ENCODE measurements at places on chromosomes 3 and 15. TPM values are rescaled to one million over a fixed set of nuclear protein-coding genes. Genes with fewer than 3 reads are reported as not detected.

GRCh38 chr3:193673845-193674244 is 80.8 kb downstream of the OPA1 start:
- peaks cover 14% of the 10 kb centered on the region for H3K4me1 ChIP-seq
- peaks cover 28% of the 10 kb centered on the region for H3K36me3 ChIP-seq
- no peak overlapping the region for H3K4me3 ChIP-seq
- peak overlapping the region; percentile 6 for H3K27ac ChIP-seq
- no peak for DNase-seq

GRCh38 chr3:186526256-186526606 is 17.9 kb downstream of the CRYGS start:
- H3K27ac ChIP-seq: no peak overlapping the region
- DNase-seq: no peak
- no peaks in the 10 kb centered on the region for H3K36me3 ChIP-seq
- H3K4me1 ChIP-seq: peaks cover 12% of the 10 kb centered on the region
- H3K27me3 ChIP-seq: peaks cover 33% of the 10 kb centered on the region
- H3K4me3 ChIP-seq: no peak overlapping the region

DNA sequence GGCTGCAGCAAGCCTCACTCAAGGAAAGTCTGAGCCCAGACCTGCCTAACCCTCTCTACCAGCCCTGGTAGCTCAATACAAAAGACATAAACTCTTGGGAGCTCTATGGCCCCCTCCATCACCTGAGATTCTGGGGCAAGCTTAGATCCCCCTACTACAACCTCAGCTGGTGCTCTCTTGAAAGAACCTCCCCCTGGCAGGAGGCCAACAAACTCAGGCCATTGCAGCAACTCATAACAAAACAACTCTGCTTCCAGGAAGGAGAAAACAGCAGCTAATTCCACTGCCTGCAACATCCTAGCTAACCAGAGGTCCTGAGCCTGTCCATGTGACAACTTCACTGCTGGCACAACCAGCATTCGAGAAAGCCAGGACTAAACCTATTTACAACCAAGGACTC is 169.2 kb downstream of the ROBO1 start:
- no peak overlapping the region for H3K4me3 ChIP-seq
- peaks cover 15% of the 10 kb centered on the region for H3K4me1 ChIP-seq
- no peaks in the 10 kb centered on the region for H3K36me3 ChIP-seq
- H3K27ac ChIP-seq: no peak overlapping the region
- peak; percentile 25 for DNase-seq
- H3K27me3 ChIP-seq: peaks cover 9% of the 10 kb centered on the region

GRCh38 chr15:44710236-44711095 is 657 bp downstream of the PATL2 start:
- H3K27me3 ChIP-seq: no peaks in the 10 kb centered on the region
- H3K4me3 ChIP-seq: peak overlapping the region; percentile 94
- H3K36me3 ChIP-seq: peaks cover 4% of the 10 kb centered on the region
- peak overlapping the region; percentile 100 for H3K27ac ChIP-seq
- peaks cover 15% of the 10 kb centered on the region for H3K4me1 ChIP-seq

DNA sequence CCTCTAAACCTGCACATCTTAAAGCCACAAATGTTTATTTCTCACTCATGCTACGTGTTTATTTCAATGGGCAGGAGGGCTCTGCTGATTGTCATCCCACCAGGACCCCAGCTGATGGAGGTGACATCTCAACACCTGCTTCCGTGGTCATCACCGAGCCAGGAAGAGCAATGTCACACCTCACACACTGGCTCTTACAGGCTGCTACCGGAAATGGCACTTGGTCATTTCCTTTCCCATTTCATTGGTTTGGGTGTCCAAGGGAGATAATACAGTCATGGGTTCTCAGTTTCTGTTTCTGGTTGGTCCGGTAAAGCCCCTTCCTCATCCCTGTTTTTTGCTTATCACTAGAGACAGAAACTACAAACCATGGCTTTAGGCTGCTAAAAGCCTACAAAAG is 41.9 kb downstream of the ABHD2 start:
- no peaks in the 10 kb centered on the region for H3K27me3 ChIP-seq
- no peak overlapping the region for H3K4me3 ChIP-seq
- no peak for DNase-seq
- H3K36me3 ChIP-seq: peaks cover 9% of the 10 kb centered on the region
- H3K27ac ChIP-seq: no peak overlapping the region
- H3K4me1 ChIP-seq: no peaks in the 10 kb centered on the region

DNA sequence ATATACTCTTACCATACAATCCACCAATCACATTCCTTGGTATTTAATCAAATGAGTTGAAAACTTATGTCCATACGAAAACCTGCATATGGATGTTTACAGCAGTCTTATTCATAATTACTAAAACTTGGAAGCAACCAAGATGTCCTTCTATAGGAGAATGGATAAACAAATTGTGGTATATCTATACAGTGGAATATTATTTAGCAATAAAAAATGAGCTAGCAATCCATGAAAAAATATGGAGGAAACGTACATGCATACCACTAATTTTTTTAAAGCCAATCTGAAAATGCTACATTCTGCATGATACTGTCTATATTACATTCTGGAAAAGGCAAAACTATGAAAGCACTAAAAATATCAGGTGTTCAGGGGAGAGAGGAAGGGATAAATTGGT is 73.9 kb upstream of the LPP start:
- no peak for DNase-seq
- H3K4me3 ChIP-seq: no peak overlapping the region
- H3K27me3 ChIP-seq: no peaks in the 10 kb centered on the region
- no peak overlapping the region for H3K27ac ChIP-seq

DNA sequence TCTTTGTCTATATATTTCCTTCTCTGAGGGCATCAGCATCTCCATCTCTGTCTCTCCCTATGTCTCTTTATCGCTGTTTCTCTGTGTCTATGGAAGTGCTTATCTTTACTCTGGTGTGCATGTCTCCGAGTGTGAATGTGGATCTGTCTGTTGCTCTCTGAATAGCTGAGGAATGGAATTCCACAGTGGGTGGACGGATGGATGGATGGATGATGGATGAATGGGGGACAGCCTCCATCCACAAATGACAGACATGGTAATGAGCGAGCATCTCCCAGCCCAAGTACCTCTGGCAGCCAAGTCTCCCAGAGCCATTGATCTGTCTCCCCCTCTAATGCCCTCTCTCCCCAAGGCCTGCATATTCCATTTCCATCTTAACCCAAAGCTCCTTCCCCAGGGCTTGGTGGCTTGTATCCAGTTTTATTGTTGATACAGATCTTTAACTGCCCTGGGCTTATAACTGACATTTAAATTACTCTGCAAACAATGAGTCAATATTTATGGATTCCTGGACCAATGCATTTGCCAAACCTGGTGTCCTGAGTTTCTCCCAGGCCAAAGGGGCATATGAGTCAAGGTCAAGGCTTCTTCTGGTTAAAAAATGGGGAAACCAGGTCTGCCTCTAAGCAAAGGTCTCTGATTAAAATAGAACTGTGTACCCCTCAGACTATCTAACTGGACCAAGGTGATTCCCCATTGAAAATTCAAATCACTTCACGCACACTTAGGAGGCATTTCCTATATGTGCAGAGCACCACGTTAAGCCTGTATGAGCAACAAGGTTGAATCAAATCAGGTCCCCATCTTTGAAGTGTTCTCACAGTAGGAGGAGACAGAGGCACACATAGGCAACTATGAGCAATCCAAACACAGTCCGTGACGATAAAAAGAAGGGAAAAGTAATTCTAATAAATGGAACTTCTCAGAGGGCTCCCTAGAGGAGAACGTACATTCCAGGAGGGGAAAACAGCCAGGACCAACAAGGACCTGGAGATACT is 109.9 kb downstream of the TLE3 start:
- DNase-seq: no peak
- H3K27me3 ChIP-seq: peaks cover 36% of the 10 kb centered on the region
- peaks cover 2% of the 10 kb centered on the region for H3K4me1 ChIP-seq
- no peak overlapping the region for H3K4me3 ChIP-seq
- no peaks in the 10 kb centered on the region for H3K36me3 ChIP-seq
- no peak overlapping the region for H3K27ac ChIP-seq

GRCh38 chr3:161406594-161407555 is 35.6 kb upstream of the SPTSSB start:
- DNase-seq: no peak
- H3K27me3 ChIP-seq: no peaks in the 10 kb centered on the region
- no peak overlapping the region for H3K4me3 ChIP-seq
- no peaks in the 10 kb centered on the region for H3K36me3 ChIP-seq

- H3K36me3 ChIP-seq: peaks cover 45% of the 10 kb centered on the region
- no peak overlapping the region for H3K27ac ChIP-seq
- H3K4me1 ChIP-seq: peaks cover 16% of the 10 kb centered on the region
- no peak for DNase-seq
These were observed 181.6 kb downstream of the EPHA6 start for GRCh38 chr3:96996009-96996408.

GRCh38 chr3:112498914-112499711 is at the start of gene BTLA:
Gene BTLA (minus strand): TSS chr3:112499472. CDS start chr3:112499358, 114 bp downstream.
- no peak within 1 kb of the TSS for H3K27ac ChIP-seq
- no peaks in the 10 kb centered on the region for H3K36me3 ChIP-seq
- H3K4me3 ChIP-seq: no peak within 1 kb of the TSS
- H3K27me3 ChIP-seq: no peaks in the 10 kb centered on the region
- DNase-seq: no peak

Gene DET1
- 14.4 TPM for total RNA-seq

- DNase-seq: no peak
- no peak overlapping the region for H3K4me3 ChIP-seq
- H3K27me3 ChIP-seq: no peaks in the 10 kb centered on the region
- H3K36me3 ChIP-seq: no peaks in the 10 kb centered on the region
- no peaks in the 10 kb centered on the region for H3K4me1 ChIP-seq
These were observed 28.6 kb upstream of the GPR149 start for GRCh38 chr3:154458560-154458959.

Gene CCDC54
- total RNA-seq: not detected

- no peak overlapping the region for H3K27ac ChIP-seq
- H3K27me3 ChIP-seq: peaks cover 3% of the 10 kb centered on the region
These were observed 14.6 kb upstream of the PPP2R3A start for GRCh38 chr3:135950941-135951340.

Gene TTC23
- total RNA-seq: 34.6 TPM

Gene GRIP2
- 1.0 TPM for total RNA-seq

Gene ITIH1
- total RNA-seq: not detected

GRCh38 chr3:22732641-22733040 is 470.5 kb upstream of the UBE2E2 start:
- H3K4me3 ChIP-seq: no peak overlapping the region
- no peak for DNase-seq
- no peak overlapping the region for H3K27ac ChIP-seq
- H3K36me3 ChIP-seq: no peaks in the 10 kb centered on the region
- H3K4me1 ChIP-seq: peaks cover 8% of the 10 kb centered on the region
- H3K27me3 ChIP-seq: peaks cover 2% of the 10 kb centered on the region

GRCh38 chr3:150073031-150073430 is 102.3 kb upstream of the PFN2 start:
- H3K27ac ChIP-seq: no peak overlapping the region
- no peaks in the 10 kb centered on the region for H3K36me3 ChIP-seq
- H3K4me3 ChIP-seq: no peak overlapping the region
- no peak for DNase-seq
- H3K27me3 ChIP-seq: peaks cover 27% of the 10 kb centered on the region
- peaks cover 41% of the 10 kb centered on the region for H3K4me1 ChIP-seq

DNA sequence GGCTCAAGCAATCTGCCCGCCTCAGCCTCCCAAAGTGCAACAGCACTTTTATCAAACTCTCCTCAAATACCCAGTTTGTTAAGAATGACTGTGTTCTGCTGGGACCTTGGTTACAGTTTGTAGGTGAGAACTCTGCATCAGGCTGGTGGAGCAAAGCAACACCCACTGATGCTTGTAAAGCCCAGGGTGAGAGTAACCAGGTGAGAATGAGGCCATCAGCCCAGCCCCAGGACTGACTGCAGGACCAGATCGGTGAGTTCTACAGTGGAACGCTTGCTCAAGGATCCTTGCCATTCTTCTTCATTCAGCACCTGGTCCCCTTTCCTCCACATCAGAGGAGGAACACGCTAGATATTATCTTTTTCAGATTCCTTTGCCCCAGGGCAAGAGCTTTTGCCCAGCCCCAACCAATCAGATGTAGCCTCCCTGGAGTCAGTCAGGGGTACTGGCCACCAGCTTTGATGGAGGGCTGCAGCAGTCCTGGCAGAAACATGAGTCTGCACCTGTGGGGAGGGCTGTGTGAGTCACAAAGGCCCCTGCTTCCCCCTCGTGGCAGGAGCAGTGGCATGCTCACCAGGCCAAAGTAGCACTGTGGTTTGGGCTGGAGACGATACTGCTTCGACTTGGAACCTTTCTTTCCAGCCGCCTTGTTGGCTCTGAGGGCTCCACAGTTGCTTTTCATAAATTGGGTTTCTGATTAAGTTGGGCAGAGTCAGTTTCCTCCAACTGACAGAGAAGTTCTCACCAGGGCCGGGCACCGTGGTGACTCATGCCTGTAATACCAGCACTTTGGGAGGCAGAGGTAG is 3.5 kb upstream of the SHISA5 start:
- H3K4me1 ChIP-seq: peaks cover 31% of the 10 kb centered on the region
- H3K27ac ChIP-seq: peak overlapping the region; percentile 93
- DNase-seq: peak; percentile 56
- H3K27me3 ChIP-seq: no peaks in the 10 kb centered on the region
- H3K36me3 ChIP-seq: no peaks in the 10 kb centered on the region

GRCh38 chr15:52822475-52822874 is 32.3 kb upstream of the ONECUT1 start:
- no peaks in the 10 kb centered on the region for H3K4me1 ChIP-seq
- no peak overlapping the region for H3K4me3 ChIP-seq

Gene SOX2
- total RNA-seq: not detected

GRCh38 chr15:59622289-59622688 is 10.7 kb downstream of the GCNT3 start:
- peaks cover 2% of the 10 kb centered on the region for H3K4me1 ChIP-seq
- H3K27ac ChIP-seq: no peak overlapping the region
- H3K36me3 ChIP-seq: no peaks in the 10 kb centered on the region
- H3K27me3 ChIP-seq: peaks cover 16% of the 10 kb centered on the region
- no peak overlapping the region for H3K4me3 ChIP-seq
